Esophagus squamous epithelium (tissue), 5 donors: ENCODE measurements at places on chromosomes 7 and 10.

DNA sequence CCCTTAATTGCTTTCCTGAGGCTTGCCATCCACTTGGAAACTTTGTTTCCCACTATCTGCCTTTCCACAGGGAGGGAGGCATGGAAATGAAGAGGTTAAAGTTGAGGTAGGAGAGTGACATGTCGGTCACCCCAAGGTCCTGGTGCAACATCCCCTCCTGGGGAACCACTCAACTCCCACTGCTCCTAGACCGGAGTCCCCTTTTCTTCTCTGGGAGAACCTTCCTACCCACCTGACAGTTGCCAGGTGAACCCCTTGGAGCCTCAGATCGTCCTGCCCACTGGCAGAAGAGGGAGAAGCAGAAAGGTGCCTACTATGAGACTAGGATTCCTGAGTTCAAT, 21.7 kb downstream of the IMPDH1 start:
- DNase-seq: no peak

DNA sequence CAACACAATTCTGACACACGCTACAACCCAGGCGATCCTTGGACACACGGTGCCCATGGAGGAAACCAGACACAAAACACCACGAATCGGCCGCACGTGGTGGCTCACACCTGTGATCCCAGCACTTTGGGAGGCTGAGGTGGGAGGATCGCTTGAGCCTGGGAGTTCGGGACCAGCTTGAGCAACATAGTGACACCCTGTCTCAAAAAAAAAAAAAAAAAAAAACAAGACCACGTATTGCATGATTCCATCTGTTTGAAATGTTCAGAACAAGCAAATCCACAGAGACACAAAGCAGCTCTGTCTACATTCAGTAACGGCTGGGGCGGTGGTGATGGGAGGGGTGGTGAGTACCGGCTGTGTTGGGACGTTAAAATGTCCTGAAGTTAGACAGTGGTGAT, 25.2 kb downstream of the ADAP1 start:
- no peak for DNase-seq

- no peak for DNase-seq
Measured at GRCh38 chr10:116251602-116252395, 21.2 kb downstream of the GFRA1 start.

DNA sequence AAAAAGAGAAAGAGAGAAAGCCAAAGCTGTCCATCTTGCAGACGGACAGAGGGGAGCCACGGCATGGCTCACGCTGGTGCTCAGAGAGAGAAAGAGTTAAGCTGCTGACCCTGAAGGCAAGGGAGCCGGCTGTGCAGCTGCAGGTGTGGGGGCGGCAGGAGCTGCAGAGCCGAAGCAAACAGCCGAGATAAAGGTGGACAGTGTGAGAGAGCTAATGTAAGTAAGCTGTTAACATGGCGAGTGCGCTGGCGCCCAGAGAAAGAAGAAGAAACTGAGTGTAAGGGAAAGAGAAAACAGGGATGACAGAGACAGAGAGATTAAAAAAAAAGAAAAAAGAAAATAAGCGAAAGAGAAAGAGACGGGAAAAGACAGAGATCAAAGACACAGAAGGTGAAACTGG, 18.2 kb downstream of the COL17A1 start:
- no peak for DNase-seq

- no peak for DNase-seq
Measured at GRCh38 chr7:140676306-140676705, 3.6 kb downstream of the ADCK2 start.

GRCh38 chr10:44774676-44775401, 136.3 kb upstream of the TMEM72 start:
- no peak for DNase-seq
